Stimulated activated CD4-positive, alpha-beta T cell treated with anti-CD3 and anti-CD28 coated beads, Interleukin-12 subunit alpha, Interleukin-12 subunit beta, amount 100 ng/mL, for 24 hours (primary cell): ENCODE measurements at places on chromosomes 1 and 21.

- DNase-seq = no peak
Observed at GRCh38 chr1:208467151-208467780, 223.1 kb upstream of the PLXNA2 start.

- DNase-seq = no peak
Observed at GRCh38 chr1:46334030-46334384, 6.6 kb upstream of the NSUN4 start.

DNA sequence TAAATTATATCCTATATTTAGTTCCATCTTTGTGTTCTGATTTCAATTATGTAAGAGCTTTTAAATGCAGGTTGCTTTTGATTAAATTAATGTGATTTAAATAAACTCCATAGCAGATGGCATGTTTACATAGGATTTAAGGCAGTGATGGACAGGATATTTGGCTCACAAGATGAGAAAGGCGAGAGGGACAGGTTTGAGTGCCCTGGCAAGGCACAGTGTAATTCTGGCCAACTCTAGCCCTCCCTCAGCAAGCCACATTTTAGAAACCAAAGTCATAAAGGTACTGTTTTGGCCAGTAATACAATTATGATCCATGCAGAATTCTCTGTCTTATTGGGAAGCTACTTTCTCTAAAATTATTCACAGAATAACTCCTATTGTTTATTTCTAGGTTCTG, 50.6 kb upstream of the C1orf146 start:
- no peak for DNase-seq

DNA sequence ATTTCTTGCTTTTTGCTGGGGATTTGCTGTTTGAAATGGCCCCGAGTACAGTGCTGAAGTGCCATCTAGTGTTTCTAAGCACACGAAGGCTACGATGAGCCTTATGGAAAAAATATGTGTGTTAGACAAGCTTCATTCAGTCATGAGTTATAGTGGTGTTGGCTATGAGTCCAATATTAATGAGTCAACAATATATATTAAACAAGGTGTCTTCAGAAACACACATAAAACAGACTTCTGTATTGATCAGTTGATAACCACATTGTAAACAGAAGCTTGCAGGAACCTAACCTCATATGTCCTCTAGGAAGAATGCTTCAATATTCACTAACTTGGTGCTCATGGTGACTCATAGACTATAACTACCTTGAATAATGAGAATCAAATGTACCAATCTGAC, 1.7 kb upstream of the GJB5 start:
- no peak for DNase-seq

GRCh38 chr1:200729863-200730262, 8.8 kb upstream of the CAMSAP2 start:
- no peak for DNase-seq
